LNCaP clone FGC (cell line): ENCODE measurements at places on chromosomes 16 and 17.

DNA sequence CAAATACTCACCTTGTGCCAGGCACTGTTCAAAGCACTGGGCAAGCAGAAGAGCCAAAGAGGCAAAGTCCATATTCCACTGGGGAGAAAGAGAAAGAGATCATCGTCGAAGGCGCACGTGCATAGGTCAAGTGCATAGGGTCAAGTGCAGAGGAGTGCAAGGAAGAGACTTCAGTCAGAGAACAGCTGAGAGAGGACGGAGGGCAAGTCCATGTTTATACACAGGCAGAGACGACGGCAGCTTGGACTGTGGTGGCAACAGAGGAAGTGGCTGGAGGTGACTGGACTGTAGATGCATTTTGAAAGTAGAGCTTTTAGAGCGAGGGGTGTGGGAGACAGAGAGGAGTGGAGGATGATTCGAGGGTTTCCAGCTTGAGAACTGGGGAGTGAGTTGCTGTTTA lies 74.7 kb upstream of the SDK2 start:
- no peak for DNase-seq

- DNase-seq = no peak
These were observed 10.5 kb downstream of the PIK3R6 start for GRCh38 chr17:8856869-8857575.

DNA sequence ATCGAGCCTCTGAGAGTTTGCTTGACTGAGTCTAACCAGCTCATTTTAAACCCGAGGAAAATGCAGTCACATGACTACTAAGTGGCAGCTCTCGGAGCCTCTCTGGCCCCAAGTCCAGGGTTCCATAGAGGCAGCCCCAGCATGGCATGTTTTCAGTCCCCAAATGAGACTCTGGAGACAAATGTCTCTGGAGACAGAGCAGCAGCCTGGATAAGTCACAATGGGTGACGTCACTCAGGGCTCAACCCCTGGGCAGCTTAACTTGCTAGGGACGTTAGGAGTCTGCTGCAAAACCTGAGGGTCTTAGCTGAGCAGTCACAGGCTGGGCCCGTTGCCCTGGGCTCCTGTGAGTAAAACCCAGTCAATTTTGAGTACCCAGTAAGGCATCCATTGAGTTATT lies 6.9 kb upstream of the STH start:
- no peak for DNase-seq

DNA sequence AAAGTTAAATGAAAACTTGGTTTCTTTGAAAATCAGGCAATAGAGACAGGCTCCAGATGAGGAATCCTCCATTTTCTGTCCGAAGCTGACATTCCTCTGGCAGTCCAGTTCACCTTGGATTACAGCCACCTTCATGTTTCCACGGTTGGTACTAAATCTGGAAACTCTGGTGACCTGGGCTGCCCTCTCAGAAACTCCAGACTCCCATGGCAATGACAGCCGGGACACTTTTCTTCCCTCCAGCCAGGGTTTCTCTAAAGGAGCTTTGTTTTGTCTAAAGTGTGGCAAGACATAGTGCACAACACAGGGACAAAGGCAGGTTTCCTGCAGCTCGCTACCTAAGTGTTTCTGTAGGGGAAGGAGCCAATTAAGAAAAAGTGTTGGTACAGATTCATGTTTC lies 36.0 kb downstream of the CLUAP1 start:
- DNase-seq = no peak

- no peak for DNase-seq
These were observed 1.3 kb upstream of the BTBD17 start for GRCh38 chr17:74362810-74363498.

GRCh38 chr17:38571833-38572668 lies 33.7 kb downstream of the SRCIN1 start:
- no peak for DNase-seq

DNA sequence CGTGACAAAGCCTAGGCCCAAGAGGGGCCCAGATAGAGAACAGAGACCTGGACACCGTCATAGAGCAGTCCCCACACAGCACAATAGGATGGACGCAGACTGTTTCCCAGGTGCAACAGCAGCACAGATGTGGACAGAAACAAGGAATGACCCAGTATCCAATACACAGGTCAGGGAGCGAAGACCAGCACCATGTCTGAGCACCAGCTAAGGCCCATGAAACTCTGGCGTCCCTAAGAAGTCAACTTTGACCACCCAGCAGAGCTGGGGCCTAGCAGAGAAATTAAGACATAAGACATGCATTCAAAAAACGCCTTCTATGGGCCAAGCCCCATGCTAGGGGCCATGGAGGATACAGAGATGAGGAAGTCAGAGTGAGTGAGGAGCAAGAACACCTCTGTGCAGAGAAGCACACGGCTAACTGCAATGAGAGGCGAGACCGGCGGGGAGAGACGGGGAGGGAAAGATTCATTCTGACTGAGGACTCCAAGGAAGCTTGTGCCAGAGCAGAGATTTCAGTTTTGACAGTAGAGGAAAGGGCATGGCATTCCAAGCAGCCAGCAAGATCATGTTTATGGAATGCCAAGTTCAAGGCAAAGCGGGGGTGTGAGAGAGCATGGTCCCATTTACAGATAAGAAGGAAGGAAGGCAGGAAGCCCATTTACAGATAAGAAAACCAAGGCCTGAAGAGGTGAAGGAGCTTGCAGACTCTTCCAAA lies 50.8 kb downstream of the PITPNM3 start:
- no peak for DNase-seq

DNA sequence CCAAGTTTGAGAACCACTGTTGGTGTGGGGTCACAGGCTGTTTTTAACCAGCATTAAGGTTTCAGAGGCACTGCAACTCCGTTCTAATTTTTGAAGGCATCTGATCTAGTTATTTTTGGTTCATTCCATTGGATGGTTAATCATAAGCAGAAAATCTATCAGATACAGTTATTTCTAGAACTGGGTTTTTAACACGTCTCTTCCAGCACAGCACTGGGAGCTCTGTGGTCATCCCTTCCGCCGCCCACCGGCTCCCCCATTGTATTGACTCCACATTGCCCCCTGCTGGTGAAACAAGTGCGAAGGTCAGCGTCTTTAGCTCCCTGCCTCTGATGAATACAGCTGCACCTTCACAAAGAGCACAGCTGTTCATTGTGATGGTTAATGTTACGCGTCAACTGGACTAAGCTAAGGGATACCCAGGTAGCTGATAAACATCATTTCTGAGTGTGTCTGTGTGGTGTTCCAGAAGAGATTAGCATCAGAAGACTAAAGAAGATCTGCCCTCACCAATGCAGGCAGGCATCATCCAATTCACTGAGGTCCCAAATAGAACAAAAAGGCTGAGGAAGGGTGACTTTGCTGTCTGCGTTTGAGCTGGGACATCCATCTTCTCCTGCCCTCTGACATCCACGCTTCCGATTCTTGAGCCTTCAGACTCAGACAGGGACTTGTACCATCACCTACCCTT lies 8.5 kb downstream of the CCL18 start:
- no peak for DNase-seq

DNA sequence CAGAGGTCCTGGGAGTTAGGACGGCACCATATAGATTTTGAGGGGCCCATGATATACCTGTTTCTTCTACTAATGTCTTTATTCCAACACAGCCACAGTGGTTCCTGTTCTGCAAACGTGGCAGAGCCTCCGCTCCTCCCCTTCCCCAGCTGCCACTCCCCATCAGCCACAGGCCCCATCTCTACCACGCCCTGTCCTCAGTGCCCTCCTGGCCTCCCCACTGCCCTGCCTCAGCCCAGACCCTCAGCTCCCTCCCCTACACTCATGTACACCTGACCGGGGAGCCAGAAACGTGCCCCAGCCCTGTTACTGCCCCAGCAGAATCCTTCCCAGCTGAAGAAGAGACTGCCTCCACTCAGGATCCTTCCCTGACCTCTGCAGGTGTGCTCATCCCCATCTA lies 11.9 kb upstream of the RBFOX3 start:
- no peak for DNase-seq
